ENCODE measurements at places on chromosomes 6 and 20. TPM values are rescaled to one million over a fixed set of nuclear protein-coding genes. Genes with fewer than 3 reads are reported as not detected.

- no peaks in the 10 kb centered on the region for H3K36me3 ChIP-seq
- no peak overlapping the region for H3K4me3 ChIP-seq
- peaks cover 18% of the 10 kb centered on the region for H3K4me1 ChIP-seq
- DNase-seq: no peak
- H3K27ac ChIP-seq: peak overlapping the region; percentile 4
Measured at GRCh38 chr20:48609491-48609978, 218.3 kb downstream of the PREX1 start.

DNA sequence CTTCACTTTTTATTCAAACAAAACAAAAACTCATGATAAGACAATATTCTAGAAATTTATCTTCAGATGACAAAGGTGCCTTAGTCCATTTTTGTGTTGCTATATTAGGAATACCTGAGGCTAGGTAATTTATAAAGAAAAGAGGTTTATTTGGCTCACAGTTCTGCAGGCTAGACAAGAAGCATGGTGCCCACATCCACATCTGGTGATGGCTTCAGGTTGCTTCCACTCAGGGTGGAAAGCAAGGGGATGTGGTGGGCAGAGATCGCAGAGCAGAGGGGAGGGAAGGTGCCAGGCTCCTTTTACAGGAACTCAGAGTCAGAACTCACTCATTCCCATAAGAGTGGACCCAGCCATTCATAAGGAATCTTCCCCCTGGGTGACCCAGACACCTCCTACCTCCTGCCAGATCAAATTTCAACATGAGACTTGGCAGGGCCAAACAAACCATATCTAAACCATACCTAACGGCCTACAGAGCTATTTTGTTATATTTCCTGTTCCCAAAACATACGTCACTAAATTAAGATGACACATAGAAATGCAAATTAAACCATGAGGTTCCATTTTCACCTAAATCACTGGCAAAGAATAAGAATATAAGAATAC is 26.4 kb downstream of the ABHD12 start:
- DNase-seq: no peak
- no peaks in the 10 kb centered on the region for H3K27me3 ChIP-seq
- no peak overlapping the region for H3K4me3 ChIP-seq
- H3K27ac ChIP-seq: no peak overlapping the region
- H3K36me3 ChIP-seq: peaks cover 2% of the 10 kb centered on the region
- H3K4me1 ChIP-seq: no peaks in the 10 kb centered on the region

- peaks cover 6% of the 10 kb centered on the region for H3K36me3 ChIP-seq
- DNase-seq: no peak
- peaks cover 43% of the 10 kb centered on the region for H3K4me1 ChIP-seq
Measured at GRCh38 chr6:150631984-150632642, 32.4 kb downstream of the PLEKHG1 start.

DNA sequence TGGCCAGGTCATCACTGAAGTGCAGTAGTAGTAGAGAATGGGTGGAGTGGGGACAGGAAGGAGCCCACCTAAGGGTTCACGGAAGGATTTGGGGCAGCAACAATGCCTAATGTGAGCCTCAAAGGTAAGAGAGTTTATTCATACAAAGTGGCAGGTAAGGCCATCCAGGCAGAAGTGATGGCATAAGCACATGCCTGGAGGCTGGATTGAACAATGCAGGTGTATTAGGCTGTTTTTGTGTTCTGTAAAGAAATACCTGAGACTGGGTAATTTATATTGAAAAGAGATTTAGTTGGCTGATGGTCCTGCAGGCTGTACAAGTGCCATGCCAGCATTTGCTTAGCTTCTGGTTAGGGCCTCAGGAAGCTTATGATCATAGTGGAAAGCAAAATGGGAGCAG is 48.3 kb downstream of the CLIC5 start:
- peaks cover 12% of the 10 kb centered on the region for H3K4me1 ChIP-seq
- no peak overlapping the region for H3K27ac ChIP-seq
- peaks cover 3% of the 10 kb centered on the region for H3K36me3 ChIP-seq
- no peaks in the 10 kb centered on the region for H3K27me3 ChIP-seq
- no peak overlapping the region for H3K4me3 ChIP-seq

GRCh38 chr20:19885939-19886660 is 128.0 kb downstream of the RIN2 start:
- no peaks in the 10 kb centered on the region for H3K4me1 ChIP-seq
- no peaks in the 10 kb centered on the region for H3K36me3 ChIP-seq
- no peak overlapping the region for H3K4me3 ChIP-seq
- peaks cover 39% of the 10 kb centered on the region for H3K27me3 ChIP-seq

GRCh38 chr20:15875446-15875845 is 697.8 kb downstream of the KIF16B start:
- H3K27ac ChIP-seq: no peak overlapping the region
- no peak overlapping the region for H3K4me3 ChIP-seq
- H3K4me1 ChIP-seq: no peaks in the 10 kb centered on the region
- H3K36me3 ChIP-seq: no peaks in the 10 kb centered on the region
- no peaks in the 10 kb centered on the region for H3K27me3 ChIP-seq

- no peak overlapping the region for H3K27ac ChIP-seq
- DNase-seq: no peak
- H3K4me3 ChIP-seq: no peak overlapping the region
- peaks cover 11% of the 10 kb centered on the region for H3K27me3 ChIP-seq
- no peaks in the 10 kb centered on the region for H3K36me3 ChIP-seq
- H3K4me1 ChIP-seq: no peaks in the 10 kb centered on the region
Measured at GRCh38 chr6:170037541-170038250, 253.2 kb downstream of the DLL1 start.

- DNase-seq: no peak
- no peaks in the 10 kb centered on the region for H3K27me3 ChIP-seq
- H3K4me3 ChIP-seq: no peak overlapping the region
- peaks cover 37% of the 10 kb centered on the region for H3K4me1 ChIP-seq
Measured at GRCh38 chr6:142757852-142758628, 186.9 kb downstream of the HIVEP2 start.

DNA sequence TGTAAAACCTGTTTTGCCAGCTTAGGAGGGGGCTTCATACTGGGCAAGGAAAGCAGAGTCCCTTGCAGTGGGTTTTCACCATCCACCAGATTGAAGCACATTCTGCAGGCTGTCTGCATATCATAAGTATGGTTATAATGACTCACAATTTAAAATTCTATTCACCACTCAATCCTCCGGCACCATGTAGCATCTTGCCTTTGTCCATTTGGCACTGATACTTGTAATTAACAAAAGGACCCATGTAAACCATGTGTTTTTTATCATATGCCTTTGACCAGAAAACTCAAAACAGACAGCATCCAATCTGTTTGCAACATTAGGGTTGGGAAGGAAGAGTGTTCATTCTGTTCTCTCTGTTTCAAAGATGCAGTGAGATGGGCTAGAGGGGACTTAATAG is 3.0 kb downstream of the CD83 start:
- no peaks in the 10 kb centered on the region for H3K27me3 ChIP-seq
- DNase-seq: no peak
- peaks cover 42% of the 10 kb centered on the region for H3K4me1 ChIP-seq
- H3K27ac ChIP-seq: no peak overlapping the region
- peaks cover 2% of the 10 kb centered on the region for H3K36me3 ChIP-seq

- H3K4me3 ChIP-seq: no peak overlapping the region
- peaks cover 2% of the 10 kb centered on the region for H3K36me3 ChIP-seq
- no peak for DNase-seq
- no peak overlapping the region for H3K27ac ChIP-seq
- no peaks in the 10 kb centered on the region for H3K4me1 ChIP-seq
Measured at GRCh38 chr20:24340933-24341332, 128.5 kb upstream of the SYNDIG1 start.

GRCh38 chr20:11168026-11168425 is 494.2 kb upstream of the JAG1 start:
- H3K27me3 ChIP-seq: no peaks in the 10 kb centered on the region
- no peak overlapping the region for H3K27ac ChIP-seq
- H3K4me1 ChIP-seq: no peaks in the 10 kb centered on the region

DNA sequence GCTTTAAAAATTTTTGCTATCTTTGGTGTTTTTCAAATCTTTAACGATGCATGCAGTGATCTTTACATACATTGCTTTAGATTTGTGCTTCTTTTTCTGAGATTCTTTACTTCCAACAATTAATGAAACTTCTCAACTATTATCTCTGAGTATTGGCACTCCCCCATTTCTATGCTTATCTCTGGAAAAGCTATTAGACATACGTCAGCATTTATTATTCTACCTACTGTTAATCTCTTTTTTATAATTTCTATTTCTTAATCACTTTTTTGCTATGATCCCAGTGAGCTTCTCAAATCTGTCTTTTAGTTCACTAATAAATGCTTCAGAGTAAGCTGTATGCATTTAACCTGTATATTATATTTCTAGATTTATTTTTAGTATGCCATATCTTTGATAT is 264.2 kb upstream of the TFAP2D start:
- no peaks in the 10 kb centered on the region for H3K27me3 ChIP-seq
- no peaks in the 10 kb centered on the region for H3K36me3 ChIP-seq
- no peaks in the 10 kb centered on the region for H3K4me1 ChIP-seq
- no peak overlapping the region for H3K27ac ChIP-seq
- no peak for DNase-seq

- H3K27ac ChIP-seq: no peak overlapping the region
- no peak overlapping the region for H3K4me3 ChIP-seq
- DNase-seq: no peak
- peaks cover 2% of the 10 kb centered on the region for H3K36me3 ChIP-seq
- no peaks in the 10 kb centered on the region for H3K27me3 ChIP-seq
- H3K4me1 ChIP-seq: no peaks in the 10 kb centered on the region
Measured at GRCh38 chr6:20909621-20910020, 375.4 kb downstream of the CDKAL1 start.

DNA sequence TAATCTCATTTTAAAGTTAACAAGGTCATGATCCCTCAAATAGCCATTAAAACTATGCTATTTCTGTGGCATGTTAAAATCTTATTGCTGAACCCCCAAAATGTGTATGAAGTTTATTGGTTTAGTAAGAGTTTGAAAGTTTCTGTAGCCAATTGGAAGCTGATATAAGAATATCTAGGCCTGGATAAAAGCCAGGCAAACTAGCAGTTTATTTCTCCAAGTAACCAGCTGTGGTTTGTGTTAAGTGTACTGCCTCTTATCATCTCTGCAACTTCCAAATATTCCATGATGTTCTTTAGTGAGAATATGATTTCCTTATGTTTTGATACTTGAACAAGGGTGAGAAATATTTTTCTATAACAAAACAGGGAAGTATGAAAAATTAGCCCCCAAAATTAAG is 76.7 kb downstream of the PRSS35 start:
- no peak overlapping the region for H3K27ac ChIP-seq
- H3K4me3 ChIP-seq: no peak overlapping the region
- peaks cover 5% of the 10 kb centered on the region for H3K4me1 ChIP-seq
- no peaks in the 10 kb centered on the region for H3K36me3 ChIP-seq
- DNase-seq: no peak
- H3K27me3 ChIP-seq: peaks cover 13% of the 10 kb centered on the region

DNA sequence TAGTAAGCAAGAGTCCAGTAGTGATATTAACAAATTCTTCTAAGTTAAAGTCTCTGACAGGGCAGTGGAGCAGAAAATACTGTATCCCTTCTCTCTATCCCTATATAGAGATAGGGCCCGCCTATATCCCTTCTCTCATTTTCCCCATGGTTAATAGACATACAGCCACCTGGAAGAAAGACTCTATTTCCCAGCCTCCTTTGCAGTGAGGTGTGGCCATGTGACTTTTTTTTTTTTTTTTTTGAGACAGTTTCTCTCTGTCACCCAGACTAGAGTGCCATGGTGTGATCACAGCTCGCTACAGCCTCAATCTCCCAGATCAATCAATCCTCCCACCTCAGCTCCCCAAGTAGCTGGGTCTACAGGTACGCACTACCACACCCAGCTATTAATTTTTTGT is 16.7 kb upstream of the CDK5RAP1 start:
- H3K4me1 ChIP-seq: peaks cover 2% of the 10 kb centered on the region
- no peak for DNase-seq
- H3K27me3 ChIP-seq: no peaks in the 10 kb centered on the region
- no peak overlapping the region for H3K4me3 ChIP-seq
- H3K27ac ChIP-seq: no peak overlapping the region
- no peaks in the 10 kb centered on the region for H3K36me3 ChIP-seq

- peak; percentile 89 for DNase-seq
- H3K27me3 ChIP-seq: no peaks in the 10 kb centered on the region
- H3K36me3 ChIP-seq: no peaks in the 10 kb centered on the region
- H3K4me3 ChIP-seq: peak within 1 kb of the TSS; percentile 96
- H3K27ac ChIP-seq: peak within 1 kb of the TSS; percentile 99
Measured at GRCh38 chr6:109095036-109095834, at the start of gene CEP57L1. Gene CEP57L1, plus strand, starts transcription at chr6:109095507. Its CDS starts 49,715 bp downstream, at chr6:109145222.

GRCh38 chr6:11009353-11009752 is 34.8 kb downstream of the ELOVL2 start:
- no peak overlapping the region for H3K27ac ChIP-seq
- peaks cover 2% of the 10 kb centered on the region for H3K36me3 ChIP-seq
- no peak for DNase-seq
- H3K4me3 ChIP-seq: no peak overlapping the region
- H3K27me3 ChIP-seq: peaks cover 55% of the 10 kb centered on the region

GRCh38 chr20:35232575-35232974 is 6.1 kb downstream of the MMP24 start:
- DNase-seq: no peak
- peaks cover 22% of the 10 kb centered on the region for H3K36me3 ChIP-seq
- H3K27ac ChIP-seq: no peak overlapping the region
- peaks cover 3% of the 10 kb centered on the region for H3K4me1 ChIP-seq

DNA sequence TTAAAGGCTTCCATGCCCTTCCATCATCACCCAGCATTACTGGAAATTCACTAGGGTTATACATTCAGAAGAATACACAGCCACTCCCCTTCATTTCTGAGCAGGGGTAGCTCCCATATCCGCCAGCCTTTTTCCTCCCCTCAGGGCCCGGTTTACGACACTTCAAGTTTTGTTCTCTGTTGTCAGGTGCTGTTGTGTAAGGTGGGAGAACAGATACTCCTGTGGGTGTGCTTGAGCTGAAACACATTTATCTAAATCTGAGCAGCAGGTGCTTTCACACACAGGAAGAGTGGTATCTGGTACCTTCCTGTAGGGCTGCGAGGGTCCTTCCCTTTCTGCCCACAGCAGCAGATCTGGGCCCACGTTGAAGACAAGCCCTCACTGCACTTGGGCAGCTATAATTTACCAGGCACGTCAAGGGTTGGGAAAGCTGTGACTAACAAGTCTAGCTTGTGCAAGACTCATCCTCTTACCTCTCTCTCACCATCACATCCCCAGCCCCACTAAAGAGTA is 215.8 kb upstream of the RREB1 start:
- no peak overlapping the region for H3K4me3 ChIP-seq
- DNase-seq: no peak
- H3K4me1 ChIP-seq: peaks cover 2% of the 10 kb centered on the region

The TRAPPC3L gene
- total RNA-seq: not detected

The HTR1B gene
- total RNA-seq: not detected

The SLC25A27 gene
- total RNA-seq: 1.6 TPM

The WFDC5 gene
- not detected for total RNA-seq

The HLA-DQB2 gene
- 1.1 TPM for total RNA-seq

The ARHGAP40 gene
- total RNA-seq: not detected

The PLCB4 gene
- total RNA-seq: 0.52 TPM

The RBM24 gene
- 0.15 TPM for total RNA-seq

The TMC2 gene
- total RNA-seq: not detected

The KHDC1L gene
- not detected for total RNA-seq

The PDE10A gene
- total RNA-seq: 0.20 TPM
